Tibial nerve (tissue), 4 donors: ENCODE measurements at places on chromosomes 4 and X.

DNA sequence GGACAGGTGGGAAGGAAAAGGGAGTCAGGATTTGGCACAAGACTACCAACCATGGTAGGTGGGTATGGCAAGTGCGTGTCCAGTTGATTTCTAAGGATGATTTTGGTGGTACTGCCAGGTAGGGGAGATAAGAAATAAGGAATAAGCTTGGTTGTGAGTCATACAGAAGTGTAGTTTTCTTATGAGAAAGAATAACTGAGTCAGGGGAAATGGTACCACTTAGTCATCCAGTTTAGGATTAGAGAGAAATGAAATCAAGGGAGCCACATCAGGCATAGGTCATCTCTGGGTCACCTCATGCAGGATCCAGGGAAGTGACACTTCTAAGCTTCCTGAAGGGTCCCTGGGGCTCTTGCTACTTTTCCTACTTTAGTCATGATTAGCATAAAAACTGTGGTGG is 107.1 kb upstream of the C1GALT1C1 start:
- no peaks in the 10 kb centered on the region for H3K4me1 ChIP-seq
- H3K36me3 ChIP-seq, result no peaks in the 10 kb centered on the region
- H3K27me3 ChIP-seq, result no peaks in the 10 kb centered on the region
- no peak for DNase-seq
- H3K4me3 ChIP-seq, result no peak overlapping the region

- no peak for DNase-seq
- H3K4me1 ChIP-seq, result no peaks in the 10 kb centered on the region
- no peak overlapping the region for H3K4me3 ChIP-seq
- H3K27me3 ChIP-seq, result no peaks in the 10 kb centered on the region
- H3K36me3 ChIP-seq, result no peaks in the 10 kb centered on the region
- H3K27ac ChIP-seq, result no peak overlapping the region
Measured at GRCh38 chr4:142614621-142615323, 231.3 kb downstream of the INPP4B start.

- no peak overlapping the region for H3K27ac ChIP-seq
- H3K27me3 ChIP-seq, result no peaks in the 10 kb centered on the region
- peaks cover 28% of the 10 kb centered on the region for H3K4me1 ChIP-seq
- peaks cover 14% of the 10 kb centered on the region for H3K36me3 ChIP-seq
- no peak for DNase-seq
- H3K4me3 ChIP-seq, result no peak overlapping the region
Measured at GRCh38 chr4:128275346-128275745, 12.3 kb downstream of the PGRMC2 start.

GRCh38 chr4:41290479-41290878 is 33.8 kb downstream of the UCHL1 start:
- H3K4me3 ChIP-seq, result no peak overlapping the region
- H3K27me3 ChIP-seq, result no peaks in the 10 kb centered on the region
- no peaks in the 10 kb centered on the region for H3K4me1 ChIP-seq
- no peak for DNase-seq

DNA sequence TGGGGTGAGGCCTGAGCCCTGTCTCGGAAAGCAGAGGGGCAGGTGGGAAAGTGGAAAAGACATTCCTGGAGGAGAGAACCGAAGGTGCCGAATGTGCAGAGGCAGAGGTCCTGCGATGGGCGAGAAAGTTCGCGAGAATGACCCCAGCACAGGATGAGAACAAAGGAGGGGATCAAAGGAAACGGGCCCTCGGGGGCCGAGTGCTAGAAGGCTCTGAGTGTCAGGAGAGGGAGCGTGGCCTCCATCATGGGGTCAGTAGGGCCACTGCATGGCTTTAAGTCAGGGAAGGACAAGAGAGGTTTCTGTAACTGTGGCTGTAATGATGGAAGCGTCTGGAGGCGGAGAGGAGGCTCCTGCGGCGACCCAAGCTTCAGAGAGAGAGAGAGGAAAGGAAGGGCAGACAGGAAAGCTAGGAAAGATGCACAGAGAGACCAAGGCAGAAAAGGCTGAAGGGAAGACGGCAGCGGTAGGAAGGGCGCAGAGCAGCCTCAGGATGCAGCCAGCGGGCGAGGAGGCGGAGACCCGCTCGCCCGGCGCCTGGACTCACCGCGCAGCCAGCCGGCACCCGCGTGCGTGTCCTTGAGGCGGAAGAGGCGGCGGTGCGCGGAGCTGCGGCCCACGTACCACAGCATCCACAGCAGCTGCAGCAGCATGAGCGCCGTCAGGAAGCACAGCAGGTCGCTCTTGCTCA is 669 bp downstream of the OTOP1 start:
- no peaks in the 10 kb centered on the region for H3K36me3 ChIP-seq
- no peaks in the 10 kb centered on the region for H3K27me3 ChIP-seq
- H3K4me3 ChIP-seq, result no peak overlapping the region
- peaks cover 4% of the 10 kb centered on the region for H3K4me1 ChIP-seq
- H3K27ac ChIP-seq, result no peak overlapping the region
